ENCODE measurements at places on chromosomes 16 and 17.

DNA sequence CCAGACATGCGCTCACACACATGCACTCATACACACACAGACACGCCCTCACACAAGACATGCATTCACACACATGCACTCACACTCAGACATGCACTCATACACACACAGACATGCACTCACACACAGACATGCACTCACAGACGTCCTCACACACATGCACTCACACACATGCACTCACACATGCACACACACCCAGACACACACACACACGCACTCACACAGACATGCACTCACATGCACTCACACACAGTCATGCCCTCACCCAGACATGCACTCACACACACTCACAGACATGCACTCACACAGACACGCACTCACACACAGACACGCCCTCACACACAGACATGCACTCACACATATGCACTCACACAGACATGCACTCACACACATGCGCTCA, 2.1 kb upstream of the ZNF469 start:
- no peak for DNase-seq

DNA sequence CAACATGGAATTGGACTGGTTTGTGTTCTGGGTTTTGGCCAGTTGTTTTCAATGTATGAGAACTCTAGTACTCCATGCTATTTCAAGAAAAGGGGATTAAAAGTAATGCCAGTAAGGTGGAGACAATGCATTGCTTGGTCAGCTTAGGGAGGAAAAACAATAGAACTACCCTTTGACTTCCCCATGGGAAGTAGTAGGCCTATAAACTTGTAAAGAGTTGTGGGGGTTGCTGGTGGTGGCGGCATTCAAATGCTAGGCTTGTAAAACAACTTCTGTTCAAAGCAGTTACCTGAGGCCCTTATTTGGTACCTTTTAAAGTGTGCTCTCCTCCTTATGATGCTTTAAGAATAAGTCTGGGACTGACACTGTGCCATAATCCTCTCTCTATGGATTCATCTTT, 9.4 kb downstream of the MAP3K3 start:
- no peak for DNase-seq

DNA sequence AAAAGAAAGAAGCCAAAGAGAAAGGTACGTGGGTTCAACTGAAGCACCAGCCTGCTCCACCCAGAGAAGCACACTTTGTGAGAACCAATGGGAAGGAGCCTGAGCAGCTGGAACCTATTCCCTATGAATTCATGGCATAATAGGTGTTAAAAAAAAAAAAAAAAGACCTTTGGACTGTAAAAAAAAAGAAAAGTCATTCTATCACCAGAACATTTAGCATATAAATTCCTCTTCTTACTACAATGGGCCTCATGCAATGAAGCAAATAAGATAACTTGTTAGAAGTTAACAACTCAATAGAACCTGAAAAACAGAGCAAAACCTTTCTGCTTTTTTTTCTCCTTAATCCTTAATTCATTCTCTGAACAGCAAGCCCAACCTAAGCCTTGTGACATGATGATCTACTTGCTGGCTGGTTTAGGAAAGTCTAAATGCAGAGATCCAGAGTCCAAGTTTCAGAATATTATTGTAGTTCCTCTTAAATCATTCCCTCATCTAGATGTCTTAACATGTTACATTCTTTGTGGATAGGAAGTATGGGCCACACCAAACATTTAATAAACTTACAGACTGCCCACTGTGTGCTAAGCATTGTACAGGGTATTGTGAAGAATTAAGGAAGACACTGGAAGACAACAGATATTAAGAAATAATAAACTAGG, 45.4 kb downstream of the BRCA1 start:
- DNase-seq: no peak

- no peak for DNase-seq
Observed at GRCh38 chr17:8953156-8953885, 12.2 kb downstream of the PIK3R5 start.

GRCh38 chr17:37280841-37281240, 94.9 kb upstream of the C17orf78 start:
- no peak for DNase-seq

GRCh38 chr16:22635357-22635761, 124.7 kb downstream of the NPIPB5 start:
- DNase-seq: peak; percentile 97

DNA sequence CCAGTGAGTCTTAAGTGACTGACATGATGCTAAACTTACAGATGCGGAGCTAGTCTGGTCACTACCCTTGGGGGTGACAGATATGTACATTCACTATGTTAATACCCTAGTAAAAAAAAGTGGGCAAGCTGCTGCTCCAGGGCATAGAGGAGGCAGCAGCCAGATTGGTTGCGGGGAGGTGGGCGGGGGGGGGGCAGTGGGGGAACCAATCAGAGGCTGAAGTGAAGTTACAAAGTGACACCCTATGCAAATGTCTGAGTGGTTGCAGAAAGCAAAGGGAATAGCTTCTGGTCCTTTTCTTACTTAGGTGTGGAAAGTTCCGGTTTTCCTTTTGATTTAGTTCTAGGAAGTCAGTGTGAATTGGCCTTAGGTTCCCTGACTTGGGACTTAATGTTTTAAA, 12.1 kb downstream of the NDEL1 start:
- DNase-seq: no peak

GRCh38 chr16:5903153-5903552, 805.6 kb upstream of the EEF2KMT start:
- DNase-seq: no peak
